Upper lobe of left lung (tissue), 6 donors: ENCODE measurements at places on chromosomes 16 and 17. TPM values are rescaled to one million over a fixed set of nuclear protein-coding genes. Genes with fewer than 3 reads are reported as not detected.

Gene TRPV2
- total RNA-seq = 50.5 TPM

Gene KLHL10
- total RNA-seq = 0.37 TPM

Gene SRCIN1
- total RNA-seq = 3.8 TPM

- H3K36me3 ChIP-seq = peaks cover 28% of the 10 kb centered on the region
- DNase-seq = no peak
- H3K27ac ChIP-seq = peak overlapping the region; percentile 80
- H3K4me1 ChIP-seq = peaks cover 7% of the 10 kb centered on the region
- peak overlapping the region; percentile 66 for H3K4me3 ChIP-seq
Observed at GRCh38 chr16:69424935-69425784, 741 bp downstream of the CYB5B start.

GRCh38 chr17:58238147-58238634, at the start of gene LPO:
Gene LPO (plus strand): TSS chr17:58238584. CDS start chr17:58242980, 4,396 bp downstream.
- no peaks in the 10 kb centered on the region for H3K27me3 ChIP-seq
- no peaks in the 10 kb centered on the region for H3K36me3 ChIP-seq
- H3K4me3 ChIP-seq = no peak within 1 kb of the TSS
- no peaks in the 10 kb centered on the region for H3K4me1 ChIP-seq
- DNase-seq = no peak
- no peak within 1 kb of the TSS for H3K27ac ChIP-seq

GRCh38 chr17:81990836-81991683, 13.6 kb downstream of the ASPSCR1 start:
- H3K4me1 ChIP-seq = peaks cover 48% of the 10 kb centered on the region
- H3K27me3 ChIP-seq = no peaks in the 10 kb centered on the region
- peak; percentile 59 for DNase-seq
- peak overlapping the region; percentile 75 for H3K27ac ChIP-seq
- no peak overlapping the region for H3K4me3 ChIP-seq

- H3K4me3 ChIP-seq = no peak overlapping the region
- peaks cover 61% of the 10 kb centered on the region for H3K4me1 ChIP-seq
- H3K27me3 ChIP-seq = no peaks in the 10 kb centered on the region
- H3K36me3 ChIP-seq = no peaks in the 10 kb centered on the region
- H3K27ac ChIP-seq = peak overlapping the region; percentile 60
Observed at GRCh38 chr17:78268191-78268874, 36.9 kb downstream of the TMEM235 start.

- peaks cover 14% of the 10 kb centered on the region for H3K4me1 ChIP-seq
- DNase-seq = no peak
- no peak overlapping the region for H3K4me3 ChIP-seq
- no peaks in the 10 kb centered on the region for H3K27me3 ChIP-seq
Observed at GRCh38 chr16:88799569-88800276, 3.9 kb upstream of the CDT1 start.

DNA sequence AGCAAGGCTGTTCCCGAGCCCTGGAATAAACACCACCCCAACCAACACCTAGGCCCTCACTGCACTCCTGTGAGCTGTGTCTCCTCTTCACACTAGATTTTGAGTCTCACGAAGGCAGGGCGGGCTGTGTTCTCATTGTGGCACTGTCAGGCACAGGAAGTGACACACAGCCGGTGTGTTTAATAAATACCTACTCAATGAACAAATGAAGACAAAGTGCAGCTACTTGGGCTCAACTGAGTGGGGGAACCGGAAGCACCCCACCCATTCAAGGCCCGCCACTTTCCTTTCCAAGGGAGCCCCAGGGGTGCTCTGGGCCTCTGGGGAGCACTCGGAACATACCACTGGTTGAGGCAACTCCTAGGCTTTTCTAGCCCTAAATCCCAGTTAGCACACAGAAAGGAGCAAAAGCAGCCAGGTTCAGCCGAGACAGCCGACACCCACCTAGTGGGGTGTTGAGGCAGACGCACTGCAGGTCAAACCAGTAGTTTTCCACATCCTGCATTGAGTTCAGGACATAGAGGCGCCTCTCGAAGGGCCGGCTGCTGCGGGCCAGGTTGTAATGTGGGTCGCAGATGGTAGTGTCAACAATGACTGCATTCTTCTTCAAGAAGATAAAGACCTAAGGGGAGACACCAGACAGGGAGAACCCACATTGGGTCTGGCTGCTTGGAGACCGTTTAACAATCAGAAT, 57.7 kb downstream of the GTF3C1 start:
- H3K27me3 ChIP-seq = no peaks in the 10 kb centered on the region
- H3K4me3 ChIP-seq = no peak overlapping the region
- peak overlapping the region; percentile 84 for H3K27ac ChIP-seq
- H3K36me3 ChIP-seq = peaks cover 39% of the 10 kb centered on the region
- no peaks in the 10 kb centered on the region for H3K4me1 ChIP-seq
